C1 segment of cervical spinal cord (tissue), 14 donors: ENCODE measurements at places on chromosomes 16 and 17.

GRCh38 chr17:82699551-82699950, 1.1 kb upstream of the RAB40B start:
- no peak for DNase-seq

DNA sequence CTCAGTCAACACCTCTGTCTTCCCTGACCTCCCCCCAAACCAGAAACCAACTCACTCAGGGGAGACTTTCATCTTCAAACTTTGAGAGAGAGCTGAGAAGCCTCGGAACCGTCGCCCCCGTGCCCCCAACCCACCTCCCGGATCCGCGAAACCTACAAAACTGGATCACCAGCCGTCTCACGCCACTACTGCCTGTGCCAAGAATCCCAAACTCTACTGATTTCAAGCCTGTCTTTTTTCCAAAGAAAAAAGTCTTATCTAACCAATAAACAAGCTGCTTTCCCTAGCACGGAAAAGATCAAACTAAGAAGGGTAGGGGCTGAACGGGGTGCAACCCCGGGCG, 2.0 kb downstream of the AXIN2 start:
- DNase-seq = no peak

GRCh38 chr17:13777003-13777402, 175.3 kb upstream of the HS3ST3A1 start:
- DNase-seq = no peak

GRCh38 chr16:22789281-22789945, 24.5 kb upstream of the HS3ST2 start:
- no peak for DNase-seq

DNA sequence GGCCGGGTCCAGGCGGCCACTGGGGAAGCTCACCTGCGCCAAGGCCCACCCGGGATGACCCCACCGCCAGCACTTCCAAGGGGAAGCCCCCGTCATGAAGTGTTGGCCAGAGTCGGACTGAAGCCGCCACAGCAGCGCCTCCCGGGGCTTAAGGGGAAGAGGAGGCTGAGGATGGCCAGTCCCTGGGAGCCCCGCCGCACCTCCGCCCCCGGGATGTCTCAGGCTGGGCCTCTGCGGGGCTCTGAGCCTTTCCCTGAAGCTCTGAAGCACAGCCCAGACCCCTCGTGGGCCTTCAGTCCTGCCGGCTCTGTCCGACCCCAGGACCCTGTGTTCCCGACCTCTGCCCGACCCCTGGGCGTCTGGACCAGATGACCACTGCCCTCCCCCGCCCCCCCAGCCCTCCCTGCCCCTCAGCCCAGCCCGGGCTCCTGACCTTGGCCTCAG, 42.8 kb upstream of the ACSF3 start:
- DNase-seq = no peak

GRCh38 chr16:84245956-84246678, 6.3 kb upstream of the KCNG4 start:
- DNase-seq = no peak

DNA sequence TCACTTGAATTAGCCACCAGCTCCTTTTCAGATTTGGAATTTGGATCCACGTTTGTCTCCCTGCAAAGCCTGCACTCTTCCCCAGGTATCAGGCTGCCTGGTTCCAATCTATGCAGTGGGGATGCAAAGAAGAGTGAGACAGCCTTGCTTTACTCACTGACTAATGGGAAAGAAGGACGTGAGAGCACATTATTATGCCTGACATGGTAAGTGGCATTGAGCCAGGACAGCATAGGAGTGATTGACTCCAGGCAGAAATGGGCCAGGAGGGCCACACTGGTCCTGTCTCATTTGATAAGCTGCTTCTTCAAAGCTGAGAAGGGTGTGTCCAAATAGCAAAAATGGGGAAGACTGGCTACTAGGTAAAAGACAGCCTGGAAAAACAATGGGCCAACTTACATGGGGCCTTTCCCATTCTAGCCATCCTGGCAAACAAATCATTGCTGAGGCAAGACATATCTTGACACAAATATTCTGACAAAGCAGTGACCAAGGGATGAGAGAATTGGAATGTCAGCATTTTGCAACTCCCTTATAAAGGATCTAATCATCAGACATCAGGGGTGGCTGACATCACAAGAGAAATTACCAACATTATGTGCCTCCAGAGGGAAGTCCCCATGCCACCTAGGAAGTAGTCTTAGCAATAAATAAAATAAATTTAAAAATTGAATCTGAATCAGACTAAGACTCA, 38.6 kb downstream of the CDH11 start:
- DNase-seq = no peak

GRCh38 chr16:25922438-25922837, 230.7 kb downstream of the HS3ST4 start:
- no peak for DNase-seq

DNA sequence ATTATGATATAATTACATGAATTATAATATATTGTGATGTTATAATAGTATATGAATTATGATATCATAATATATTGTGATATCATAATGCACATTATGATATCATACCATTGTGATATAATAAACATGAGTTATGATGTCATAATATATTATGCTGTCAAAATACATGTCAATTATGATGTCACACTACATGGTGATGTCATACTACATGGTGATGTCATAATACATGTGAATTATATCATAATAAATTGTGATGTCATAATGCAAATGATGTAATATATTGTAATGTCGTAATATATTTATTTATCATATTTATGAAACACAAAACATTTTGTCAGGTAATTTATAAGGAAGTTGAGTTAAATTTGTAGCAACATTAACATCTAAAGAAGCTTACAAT, 1950.1 kb downstream of the TP53TG3F start:
- no peak for DNase-seq
